ENCODE measurements at places on chromosomes 3 and 15. TPM values are rescaled to one million over a fixed set of nuclear protein-coding genes. Genes with fewer than 3 reads are reported as not detected.
A peak's percentile ranks its signal among the peaks of the same experiment; 100 is the strongest.

DNA sequence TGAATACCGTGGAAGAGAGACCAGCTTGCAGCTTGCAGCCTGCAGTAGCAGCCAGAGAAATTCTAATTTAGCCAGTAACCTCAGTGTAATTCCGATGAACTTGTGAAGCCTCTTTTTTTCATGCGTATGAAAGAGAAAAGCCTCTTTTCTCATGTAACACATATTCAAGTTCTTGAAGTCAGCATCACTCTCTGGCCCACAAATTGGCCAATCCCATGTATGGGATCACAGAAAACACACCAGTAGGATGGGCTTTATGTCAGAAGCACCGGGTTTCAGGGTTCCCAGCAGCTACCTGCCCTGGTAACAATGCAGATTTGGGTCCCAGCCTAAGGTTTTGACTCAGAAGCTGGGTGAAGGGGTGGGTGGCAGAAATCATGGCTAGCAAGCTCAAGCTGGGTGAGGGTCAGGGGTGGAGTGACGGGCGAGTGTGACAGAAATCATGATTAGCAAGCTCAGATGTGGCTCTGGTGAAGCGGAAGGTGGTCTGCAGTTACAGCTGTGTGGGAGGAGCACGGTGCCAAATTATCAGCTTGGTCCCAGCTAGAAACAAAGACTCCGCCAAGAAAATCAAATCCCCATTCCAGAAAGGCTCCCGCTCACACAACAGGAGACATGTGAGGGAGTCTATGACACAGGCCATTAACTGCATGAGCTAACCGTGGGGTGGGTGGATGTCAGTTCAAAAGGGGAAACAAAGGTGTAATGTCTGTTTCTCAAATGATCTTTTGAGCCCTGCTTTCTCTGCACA is 86.6 kb downstream of the SNRK start:
- H3K4me3 ChIP-seq = no peak overlapping the region
- peaks cover 23% of the 10 kb centered on the region for H3K4me1 ChIP-seq
- no peaks in the 10 kb centered on the region for H3K36me3 ChIP-seq
- no peaks in the 10 kb centered on the region for H3K27me3 ChIP-seq
- peak; percentile 67 for DNase-seq

GRCh38 chr3:30741889-30742288 is 135.5 kb downstream of the TGFBR2 start:
- no peak overlapping the region for H3K27ac ChIP-seq
- H3K4me1 ChIP-seq = peaks cover 5% of the 10 kb centered on the region
- H3K4me3 ChIP-seq = no peak overlapping the region
- no peaks in the 10 kb centered on the region for H3K36me3 ChIP-seq
- no peaks in the 10 kb centered on the region for H3K27me3 ChIP-seq

DNA sequence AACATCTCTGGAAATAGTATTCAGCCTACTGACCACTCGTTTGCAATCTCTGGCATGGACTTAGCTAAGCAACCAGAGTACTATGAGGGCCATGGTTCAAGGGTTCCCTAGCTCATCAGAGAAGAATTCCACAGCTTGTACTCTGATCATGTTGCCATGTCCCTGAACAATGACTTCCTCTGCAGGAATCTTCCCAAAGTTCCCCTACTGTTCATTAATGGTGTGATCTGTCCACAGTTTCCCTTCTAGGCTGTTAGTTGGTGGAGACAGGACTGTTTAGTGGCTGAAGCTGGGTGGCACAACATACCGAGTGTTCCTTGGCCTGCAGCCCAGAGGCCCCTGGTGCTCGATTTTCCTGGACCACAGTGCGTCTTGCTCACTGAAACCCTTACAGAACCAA is 44.4 kb upstream of the GALNT15 start:
- H3K4me3 ChIP-seq = no peak overlapping the region
- H3K27me3 ChIP-seq = no peaks in the 10 kb centered on the region
- DNase-seq = no peak

- H3K27ac ChIP-seq = no peak overlapping the region
- no peaks in the 10 kb centered on the region for H3K27me3 ChIP-seq
- DNase-seq = peak; percentile 71
- H3K36me3 ChIP-seq = peaks cover 33% of the 10 kb centered on the region
Measured at GRCh38 chr15:67175643-67176071, 78.8 kb downstream of the AAGAB start.

DNA sequence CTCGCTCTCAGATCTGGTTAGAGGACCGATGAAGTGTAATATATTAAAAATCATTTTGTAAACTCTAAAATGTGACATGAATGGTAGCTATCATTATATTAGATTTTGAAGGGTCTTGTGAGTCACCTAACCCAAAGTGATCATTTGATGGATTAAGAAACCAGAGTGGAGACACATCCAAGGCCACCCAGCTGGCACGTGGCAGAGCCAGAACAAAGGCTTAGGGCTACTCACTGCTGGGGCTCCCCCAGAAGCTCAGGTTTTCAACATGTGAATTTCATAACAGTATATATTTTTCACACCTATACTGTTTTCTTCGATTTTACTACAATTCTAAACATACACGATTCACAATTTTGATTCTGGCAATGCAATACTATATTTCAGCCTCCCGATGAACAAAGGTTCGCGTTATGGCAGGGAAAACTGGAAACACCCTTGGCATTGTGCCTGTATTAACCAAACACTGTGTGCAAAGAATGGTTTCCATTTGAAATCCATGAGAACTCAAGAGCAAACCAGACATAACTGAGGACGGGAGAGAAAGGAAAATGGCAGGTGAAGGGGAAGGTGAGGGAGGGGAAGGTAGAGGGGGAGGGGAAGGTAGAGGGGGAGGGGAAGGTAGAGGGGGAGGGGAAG is 88.9 kb downstream of the ADAMTS17 start:
- H3K27ac ChIP-seq = no peak overlapping the region
- no peaks in the 10 kb centered on the region for H3K4me1 ChIP-seq
- H3K27me3 ChIP-seq = no peaks in the 10 kb centered on the region
- H3K36me3 ChIP-seq = no peaks in the 10 kb centered on the region

GRCh38 chr3:173970281-173970680 is 572.7 kb downstream of the NLGN1 start:
- H3K36me3 ChIP-seq = no peaks in the 10 kb centered on the region
- no peak overlapping the region for H3K27ac ChIP-seq
- no peak for DNase-seq
- H3K4me3 ChIP-seq = no peak overlapping the region
- H3K4me1 ChIP-seq = no peaks in the 10 kb centered on the region

The NR2E3 gene
- total RNA-seq = 0.77 TPM

DNA sequence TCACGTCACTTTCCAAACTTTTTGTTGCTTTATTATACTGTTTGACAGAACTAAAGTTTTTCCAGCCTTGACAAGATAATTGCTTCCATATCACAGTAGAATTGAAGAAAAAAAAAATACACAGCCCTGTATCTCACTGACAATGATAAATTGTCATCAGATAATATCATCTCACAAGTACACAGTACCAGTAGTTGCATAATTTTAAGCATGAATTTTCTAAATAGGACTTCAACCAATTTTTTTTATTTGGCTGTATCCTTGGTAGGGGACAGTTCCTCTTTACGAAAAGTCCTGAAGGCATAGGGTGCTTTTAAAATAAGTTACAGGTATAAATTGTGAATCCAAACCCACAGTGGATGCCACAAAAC is 230.7 kb downstream of the ATP8B4 start:
- no peaks in the 10 kb centered on the region for H3K4me1 ChIP-seq
- no peaks in the 10 kb centered on the region for H3K36me3 ChIP-seq
- no peak overlapping the region for H3K27ac ChIP-seq
- no peak overlapping the region for H3K4me3 ChIP-seq
- DNase-seq = no peak

- no peak overlapping the region for H3K27ac ChIP-seq
- DNase-seq = no peak
- H3K36me3 ChIP-seq = no peaks in the 10 kb centered on the region
Measured at GRCh38 chr3:111725706-111726105, 130.6 kb upstream of the ZBED2 start.

GRCh38 chr15:58771621-58772250 is 634 bp downstream of the MINDY2 start:
- H3K27me3 ChIP-seq = no peaks in the 10 kb centered on the region
- no peaks in the 10 kb centered on the region for H3K4me1 ChIP-seq
- H3K4me3 ChIP-seq = peak overlapping the region; percentile 99
- DNase-seq = peak; percentile 83

- DNase-seq = no peak
- no peaks in the 10 kb centered on the region for H3K4me1 ChIP-seq
- no peak overlapping the region for H3K4me3 ChIP-seq
- H3K27me3 ChIP-seq = no peaks in the 10 kb centered on the region
- no peak overlapping the region for H3K27ac ChIP-seq
Measured at GRCh38 chr15:36136049-36136448, 443.4 kb upstream of the CDIN1 start.

GRCh38 chr3:8579096-8579495 is 65.5 kb downstream of the SSUH2 start:
- H3K27ac ChIP-seq = no peak overlapping the region
- H3K27me3 ChIP-seq = no peaks in the 10 kb centered on the region
- no peak overlapping the region for H3K4me3 ChIP-seq

DNA sequence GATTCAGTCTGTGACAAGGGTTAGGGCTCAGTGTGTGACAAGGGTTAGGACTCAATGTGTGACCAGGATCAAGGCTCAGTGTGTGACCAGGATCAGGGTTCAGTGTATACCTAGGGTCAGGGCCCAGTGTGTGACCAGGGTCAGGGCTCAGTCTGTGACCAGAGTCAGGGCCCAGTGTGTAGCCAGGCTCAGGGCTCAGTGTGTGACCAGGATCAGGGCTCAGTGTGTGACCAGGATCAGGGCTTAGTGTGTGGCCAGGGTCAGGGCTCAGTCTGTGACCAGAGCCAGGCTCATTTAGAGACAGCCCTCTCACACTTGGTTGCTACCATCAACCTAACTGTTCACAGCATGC is 24.2 kb downstream of the LOXL1 start:
- H3K27me3 ChIP-seq = no peaks in the 10 kb centered on the region
- H3K4me1 ChIP-seq = peaks cover 3% of the 10 kb centered on the region
- no peak for DNase-seq
- no peaks in the 10 kb centered on the region for H3K36me3 ChIP-seq
- no peak overlapping the region for H3K4me3 ChIP-seq

The KCNMB3 gene
- 2.6 TPM for total RNA-seq

The GOLGA8Q gene
- not detected for total RNA-seq

GRCh38 chr15:73329501-73330200 is 39.1 kb downstream of the HCN4 start:
- H3K4me3 ChIP-seq = no peak overlapping the region
- no peaks in the 10 kb centered on the region for H3K4me1 ChIP-seq
- DNase-seq = no peak
- H3K27me3 ChIP-seq = no peaks in the 10 kb centered on the region

DNA sequence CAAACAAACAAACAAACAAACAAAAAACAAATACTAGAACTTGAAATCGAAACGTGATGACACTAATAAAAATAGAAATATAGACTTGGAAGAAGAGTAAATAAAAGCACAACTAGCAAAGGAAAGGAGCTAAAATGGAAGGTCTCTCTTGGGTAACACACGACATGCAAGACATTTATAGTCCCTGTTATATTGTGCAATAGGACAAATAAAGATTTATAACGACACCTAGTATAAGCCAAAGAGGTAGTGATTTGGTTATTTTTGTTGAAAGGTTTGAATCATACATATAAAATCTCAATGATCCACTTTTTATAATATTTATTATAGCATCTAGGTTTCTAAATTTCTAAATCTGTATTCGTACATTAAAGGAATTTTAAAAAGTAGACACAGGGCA is 349.6 kb downstream of the CHST2 start:
- H3K36me3 ChIP-seq = no peaks in the 10 kb centered on the region
- H3K4me3 ChIP-seq = no peak overlapping the region
- no peak for DNase-seq
- H3K27ac ChIP-seq = no peak overlapping the region

GRCh38 chr15:61653110-61653509 is 407.1 kb downstream of the VPS13C start:
- H3K27ac ChIP-seq = no peak overlapping the region
- peak; percentile 59 for DNase-seq
- no peak overlapping the region for H3K4me3 ChIP-seq
- H3K27me3 ChIP-seq = no peaks in the 10 kb centered on the region

DNA sequence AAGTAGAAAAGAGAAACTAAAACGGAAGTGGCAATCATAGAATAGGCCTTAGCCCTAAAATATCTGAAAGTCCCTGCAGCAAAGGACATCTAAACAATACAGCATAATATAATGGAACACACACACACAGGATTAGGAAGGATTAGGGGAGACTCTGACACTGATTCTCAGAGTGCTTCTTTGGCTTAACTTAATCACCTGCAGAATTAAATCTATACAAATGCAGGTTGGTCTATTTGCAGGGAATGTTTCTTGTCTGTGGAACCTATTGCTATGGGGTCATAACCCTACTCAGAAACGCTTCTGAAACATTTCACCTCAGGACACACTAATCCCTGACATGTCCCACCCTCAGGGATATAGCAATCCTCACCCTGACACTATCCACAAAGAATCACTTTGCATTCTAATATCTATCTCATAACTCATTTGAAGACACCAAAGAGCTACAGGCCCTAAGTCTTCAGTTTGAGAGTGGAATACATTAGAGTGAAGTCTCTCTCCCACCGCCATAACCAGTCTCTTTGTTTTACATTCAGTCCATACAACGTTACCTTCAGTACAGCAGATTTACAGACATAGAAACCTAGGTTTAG is 1041.2 kb downstream of the TUSC7 start:
- no peaks in the 10 kb centered on the region for H3K27me3 ChIP-seq
- no peak overlapping the region for H3K27ac ChIP-seq
- H3K4me1 ChIP-seq = no peaks in the 10 kb centered on the region
- H3K36me3 ChIP-seq = no peaks in the 10 kb centered on the region
- no peak overlapping the region for H3K4me3 ChIP-seq
- no peak for DNase-seq

DNA sequence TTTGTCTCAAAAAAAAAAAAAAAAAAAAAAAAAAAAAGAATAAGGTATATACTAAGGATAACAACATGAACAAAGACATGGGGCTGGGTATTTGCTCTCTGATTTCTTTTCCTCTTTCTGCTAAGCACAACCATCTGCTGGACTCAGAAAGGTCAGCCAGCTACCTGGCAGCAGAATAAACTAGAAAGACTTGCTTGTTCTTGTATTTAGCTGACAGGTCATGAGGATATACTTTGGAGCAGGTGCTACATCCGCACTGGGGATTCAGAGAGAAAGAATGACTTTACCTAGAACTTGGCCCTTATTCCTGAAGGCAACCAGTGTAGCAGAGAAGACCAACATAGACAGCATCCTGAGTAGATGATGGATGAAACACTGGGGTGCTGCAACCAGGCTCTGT is 550.5 kb downstream of the NTRK3 start:
- no peaks in the 10 kb centered on the region for H3K4me1 ChIP-seq
- DNase-seq = no peak
- H3K4me3 ChIP-seq = no peak overlapping the region
- H3K27me3 ChIP-seq = no peaks in the 10 kb centered on the region

The LMCD1 gene
- total RNA-seq = 20.7 TPM

Measured in endodermal cell (in vitro differentiated cells).